ENCODE measurements at places on chromosomes 1 and 21.

DNA sequence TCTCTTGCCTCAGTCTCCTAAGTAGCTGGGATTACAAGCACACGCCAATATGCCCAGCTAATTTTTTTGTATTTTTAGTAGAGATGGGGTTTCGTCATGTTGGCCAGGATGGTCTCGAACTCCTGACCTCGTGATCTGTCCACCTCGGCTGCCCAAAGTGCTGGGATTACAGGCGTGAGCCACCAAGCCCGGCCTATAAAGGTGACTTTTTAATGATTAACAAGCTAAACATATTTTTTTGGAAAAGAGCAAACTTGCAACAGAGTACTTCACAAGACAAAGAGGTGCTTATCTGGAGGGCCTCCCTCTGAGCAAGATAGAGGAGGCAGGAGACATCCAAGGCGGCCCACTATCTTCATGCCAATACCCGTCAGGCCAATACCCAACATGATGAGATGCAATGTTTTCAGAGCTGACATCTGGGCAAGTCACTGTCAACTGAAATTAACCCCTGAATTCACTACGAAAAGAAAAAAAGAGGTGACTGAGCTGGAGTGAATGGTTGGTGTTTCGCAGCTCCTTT is 10.5 kb downstream of the BCAR3 start:
- DNase-seq, result no peak

DNA sequence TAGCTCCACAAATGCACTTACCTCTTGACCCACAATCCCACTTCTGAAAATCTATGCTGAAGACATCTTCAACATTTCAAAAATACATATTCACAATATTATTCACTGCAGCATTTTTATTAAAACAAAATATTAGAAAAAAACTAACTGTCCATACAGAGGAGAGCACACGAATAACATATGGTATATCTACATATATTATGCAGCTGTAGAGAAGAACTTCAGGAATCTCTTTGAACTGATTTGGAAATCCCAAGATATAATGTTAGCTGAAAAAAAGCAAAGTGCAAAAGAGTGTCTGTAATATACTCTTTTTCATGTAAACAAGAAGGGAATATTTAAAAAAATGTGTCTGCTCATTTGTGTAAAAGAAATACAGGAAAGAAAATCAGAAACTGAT is 11.5 kb downstream of the IPO9 start:
- DNase-seq, result no peak

DNA sequence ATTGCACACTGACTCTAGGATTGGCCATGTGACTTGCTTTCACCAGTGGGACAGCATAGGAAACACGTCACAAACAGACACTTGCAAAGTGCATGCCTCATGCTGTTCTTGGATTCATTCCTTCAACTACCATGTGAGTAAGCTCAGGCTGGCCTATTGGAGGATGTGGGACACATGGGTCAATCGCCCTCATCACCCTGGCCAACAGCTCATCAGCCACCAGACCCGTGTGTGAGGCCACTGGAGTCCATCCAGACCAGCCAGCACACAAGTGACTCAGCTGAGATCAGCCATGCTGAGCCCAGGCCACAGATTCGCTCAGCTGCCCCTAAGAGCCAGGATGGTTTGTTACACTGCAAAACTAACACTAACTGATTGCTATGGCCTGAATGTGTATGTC is 216.1 kb upstream of the GRIK3 start:
- DNase-seq, result no peak

DNA sequence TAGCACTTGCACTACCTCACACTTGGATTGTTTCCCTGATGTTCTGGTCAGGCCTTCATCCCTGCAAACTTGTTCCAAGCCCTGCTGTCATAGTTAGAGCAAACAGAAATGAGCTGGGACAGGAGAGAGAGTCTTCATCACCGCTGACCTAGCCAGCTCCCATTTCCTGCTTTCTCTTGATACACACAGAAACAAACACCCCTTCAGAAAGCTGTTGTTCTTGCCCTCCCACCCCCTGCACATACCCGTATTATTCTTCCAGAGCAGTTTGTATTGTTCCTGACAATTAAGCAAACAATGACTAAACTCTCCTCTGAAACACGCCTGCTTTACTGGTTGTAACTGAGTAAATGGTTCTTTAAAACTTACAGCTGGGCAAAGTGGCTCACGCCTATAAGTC is 2.9 kb upstream of the SYT2 start:
- no peak for DNase-seq

DNA sequence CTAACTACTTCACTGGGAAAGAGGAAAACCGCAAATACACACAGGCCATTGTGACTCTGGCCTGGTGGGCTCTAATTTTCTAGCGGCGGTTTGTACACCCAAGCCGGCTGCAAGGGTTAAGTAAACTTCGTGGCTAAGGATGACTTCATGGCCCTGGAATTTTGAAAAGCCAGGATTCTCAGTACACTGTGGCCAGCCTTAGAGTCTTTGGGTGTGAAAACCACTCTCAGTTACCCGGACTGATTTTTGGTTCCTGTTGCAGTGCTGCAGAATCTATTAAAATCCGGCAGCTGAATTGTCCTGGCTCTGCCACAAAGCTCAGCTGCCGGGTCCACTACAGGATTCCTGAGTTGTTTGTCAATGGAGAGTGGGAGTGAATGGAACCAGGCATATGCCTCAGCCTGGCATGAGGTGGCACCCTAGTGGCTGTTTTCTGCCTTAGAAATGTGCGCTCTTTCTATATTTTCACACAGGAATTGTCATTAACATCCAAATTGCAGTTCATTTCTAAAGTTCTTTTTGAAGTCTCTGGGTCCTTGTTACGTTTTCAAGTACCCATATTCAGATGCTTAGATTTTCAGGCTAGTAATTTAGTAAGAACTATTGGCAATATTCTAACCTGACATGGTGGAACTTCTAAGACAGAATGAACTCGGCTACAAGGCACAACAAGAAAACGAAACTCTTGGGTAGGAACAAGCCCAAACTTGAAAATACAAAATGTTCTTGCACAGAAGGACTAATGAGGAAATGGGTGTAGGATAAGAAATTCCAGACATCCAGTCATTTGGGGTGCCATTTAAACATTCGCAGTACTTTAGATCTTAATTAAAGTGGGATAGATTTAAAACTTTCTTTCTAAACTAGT is 255.9 kb downstream of the NFIA start:
- no peak for DNase-seq

All from activated T-cell treated with anti-CD3 and anti-CD28 coated beads, Interleukin-2, amount 50 U/mL, for 24 hours (primary cell).